ENCODE measurements at places on chromosomes 7 and 10. TPM values are rescaled to one million over a fixed set of nuclear protein-coding genes. Genes with fewer than 3 reads are reported as not detected.

DNA sequence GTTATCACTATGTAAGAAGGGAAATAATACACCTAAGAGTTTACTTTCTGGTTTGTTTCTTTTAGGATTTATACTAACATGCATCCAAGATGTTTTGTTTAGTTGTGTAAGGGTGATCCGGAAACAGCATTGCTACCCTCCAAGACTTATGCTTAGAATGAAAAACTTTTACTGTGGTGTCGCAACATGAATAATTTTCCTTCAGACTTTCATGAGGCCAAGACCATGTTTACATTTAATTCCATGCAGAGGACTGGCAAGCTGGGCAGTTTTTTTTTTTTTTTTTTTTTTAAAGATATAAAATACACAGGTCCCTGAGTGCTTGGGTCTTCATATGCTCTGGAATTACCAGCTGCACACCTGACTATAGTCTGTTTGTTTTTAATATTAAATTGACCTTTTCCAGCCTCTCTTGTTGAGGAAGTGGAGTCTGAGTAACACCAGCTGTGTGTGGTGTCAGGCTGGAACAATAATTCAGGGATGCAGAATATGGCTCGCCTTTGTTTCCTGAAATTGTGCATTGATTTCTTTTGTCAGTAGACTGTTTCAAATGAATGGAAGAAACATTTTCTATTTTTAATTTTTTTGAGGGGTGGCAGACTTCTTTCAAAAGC lies 81.7 kb downstream of the ST7 start:
- DNase-seq, result no peak
- H3K27me3 ChIP-seq, result no peaks in the 10 kb centered on the region
- no peaks in the 10 kb centered on the region for H3K4me1 ChIP-seq
- H3K27ac ChIP-seq, result no peak overlapping the region
- H3K4me3 ChIP-seq, result no peak overlapping the region
- H3K36me3 ChIP-seq, result no peaks in the 10 kb centered on the region

DNA sequence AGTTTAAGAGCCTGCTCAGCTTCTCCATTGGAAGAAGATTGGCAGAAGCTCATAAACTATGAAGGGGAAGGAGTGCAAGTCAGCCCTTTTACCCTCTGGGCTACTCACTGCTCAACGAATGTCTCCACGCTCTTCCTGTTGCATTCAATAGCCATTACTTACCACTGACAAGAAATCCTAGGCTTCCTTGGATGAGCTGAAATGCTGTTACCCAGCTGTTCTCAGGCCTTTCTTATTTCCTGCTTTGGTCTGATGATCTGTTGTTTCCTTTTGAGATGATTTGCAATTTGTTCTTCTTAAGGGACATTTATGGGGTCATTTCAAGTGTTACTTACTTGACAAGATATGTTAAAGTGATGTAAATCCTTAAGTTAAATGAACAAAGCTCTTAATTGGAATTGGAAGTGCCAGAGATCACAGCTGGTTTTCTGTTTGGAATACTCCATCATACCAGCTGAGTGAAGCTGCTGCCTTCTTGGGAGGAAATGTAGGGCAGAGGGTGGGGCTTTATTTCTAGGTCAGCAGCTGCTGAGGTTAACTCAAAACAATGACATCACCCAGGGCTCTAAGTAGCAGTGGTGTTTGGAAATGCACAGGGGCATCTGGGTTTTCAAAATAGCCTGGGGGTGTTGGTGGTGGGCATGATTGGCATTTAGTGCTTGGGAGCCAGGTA lies 170.0 kb downstream of the PRKCQ start:
- H3K4me3 ChIP-seq, result no peak overlapping the region
- DNase-seq, result peak; percentile 68
- H3K36me3 ChIP-seq, result no peaks in the 10 kb centered on the region
- no peaks in the 10 kb centered on the region for H3K27me3 ChIP-seq

DNA sequence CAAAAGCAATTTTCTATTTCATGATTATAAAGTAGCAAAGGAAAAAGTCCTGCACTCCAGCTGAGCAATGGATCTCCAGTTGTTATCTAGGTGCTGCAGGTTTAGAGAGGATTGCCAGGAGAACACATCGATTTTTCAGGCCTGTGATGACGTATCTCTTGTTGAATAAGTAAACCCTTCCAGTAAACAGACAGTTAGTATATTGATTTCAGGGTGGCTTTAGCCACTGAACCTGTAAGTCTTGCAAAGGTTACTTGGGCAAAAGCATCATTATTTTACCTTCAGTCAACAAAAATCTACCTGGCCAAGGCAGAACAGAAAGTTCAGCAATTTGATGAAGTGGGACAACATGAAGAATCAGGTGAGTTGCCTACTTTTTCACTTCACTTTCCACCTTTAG lies 12.3 kb downstream of the EGFR start:
- DNase-seq, result no peak
- no peaks in the 10 kb centered on the region for H3K27me3 ChIP-seq
- H3K27ac ChIP-seq, result no peak overlapping the region
- no peaks in the 10 kb centered on the region for H3K36me3 ChIP-seq

The OPN1SW gene
- total RNA-seq, result not detected

DNA sequence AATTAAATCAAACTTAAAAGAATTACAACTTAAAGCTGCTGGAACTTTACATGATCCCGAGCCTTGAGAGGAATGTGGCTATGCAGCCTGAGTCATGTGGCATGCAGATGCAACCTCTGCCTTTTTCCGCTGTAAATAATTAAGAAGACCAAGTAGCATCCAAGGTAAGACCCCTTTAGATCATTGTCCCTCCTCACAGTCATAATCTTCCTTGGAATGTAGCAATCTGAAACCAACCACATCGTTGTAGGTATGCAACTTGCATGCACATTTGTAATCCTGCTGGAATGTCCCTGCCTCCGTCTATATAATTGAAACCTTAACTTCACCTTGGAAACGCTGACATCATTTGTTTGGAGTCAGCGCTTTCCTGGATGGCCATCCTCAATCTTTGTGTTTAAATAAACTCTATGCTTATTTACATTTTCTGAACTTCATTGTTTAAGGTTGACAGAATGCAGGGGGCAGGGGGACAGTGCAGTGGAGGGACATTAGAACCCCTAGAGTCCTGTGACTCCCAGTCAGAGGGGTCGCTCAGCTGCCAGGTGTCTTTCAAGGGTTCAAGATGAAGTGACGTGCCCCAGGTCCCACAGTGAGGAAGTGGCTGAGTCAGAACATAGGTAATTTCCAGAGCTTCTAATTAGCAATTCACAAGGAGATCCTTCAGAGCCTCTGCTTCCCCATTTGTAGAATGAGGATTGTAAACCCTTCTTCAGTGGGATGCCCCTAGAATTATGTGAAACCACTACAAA lies 110.7 kb downstream of the RALA start:
- peak overlapping the region; percentile 59 for H3K27ac ChIP-seq
- DNase-seq, result peak; percentile 50
- no peaks in the 10 kb centered on the region for H3K27me3 ChIP-seq
- H3K4me1 ChIP-seq, result peaks cover 10% of the 10 kb centered on the region

DNA sequence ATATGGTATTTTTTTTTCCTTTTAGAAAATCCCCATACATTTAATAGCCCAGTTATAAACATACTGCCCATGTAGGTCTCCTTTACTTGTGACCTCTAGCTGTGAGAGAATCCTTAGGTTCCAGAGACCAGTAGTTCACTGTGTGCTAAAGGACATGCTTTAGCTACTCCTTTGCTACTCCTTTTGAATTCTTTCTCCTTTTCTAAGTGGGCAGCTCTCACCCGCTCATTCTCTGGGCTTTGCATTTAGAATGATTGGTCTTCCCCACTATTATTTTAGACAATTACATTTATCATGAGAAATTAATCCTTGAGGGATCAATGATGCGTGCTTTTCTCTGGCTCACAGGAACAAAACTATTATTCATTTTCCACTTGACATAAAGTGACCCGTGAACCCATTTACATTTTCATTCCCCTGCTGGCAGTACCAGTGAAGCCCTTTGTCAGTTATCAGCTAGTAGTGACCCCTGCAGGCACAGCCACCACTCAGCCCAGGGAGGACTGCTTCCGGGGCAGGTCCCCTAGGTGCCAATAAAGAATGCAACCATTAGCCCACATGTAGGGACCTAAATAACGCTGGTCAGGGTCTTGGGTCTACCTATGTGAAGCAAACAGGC lies 844.3 kb downstream of the CNTNAP2 start:
- DNase-seq, result no peak
- H3K27me3 ChIP-seq, result no peaks in the 10 kb centered on the region
- no peaks in the 10 kb centered on the region for H3K4me1 ChIP-seq
- H3K4me3 ChIP-seq, result no peak overlapping the region
- no peak overlapping the region for H3K27ac ChIP-seq

The CTTNBP2 gene
- total RNA-seq, result 31.4 TPM

GRCh38 chr7:104569751-104570150 lies 241.3 kb downstream of the LHFPL3 start:
- H3K4me3 ChIP-seq, result no peak overlapping the region
- no peaks in the 10 kb centered on the region for H3K27me3 ChIP-seq
- no peaks in the 10 kb centered on the region for H3K4me1 ChIP-seq
- H3K36me3 ChIP-seq, result no peaks in the 10 kb centered on the region

The CRTAC1 gene
- total RNA-seq, result 0.53 TPM

The ASIC3 gene
- total RNA-seq, result 2.5 TPM

DNA sequence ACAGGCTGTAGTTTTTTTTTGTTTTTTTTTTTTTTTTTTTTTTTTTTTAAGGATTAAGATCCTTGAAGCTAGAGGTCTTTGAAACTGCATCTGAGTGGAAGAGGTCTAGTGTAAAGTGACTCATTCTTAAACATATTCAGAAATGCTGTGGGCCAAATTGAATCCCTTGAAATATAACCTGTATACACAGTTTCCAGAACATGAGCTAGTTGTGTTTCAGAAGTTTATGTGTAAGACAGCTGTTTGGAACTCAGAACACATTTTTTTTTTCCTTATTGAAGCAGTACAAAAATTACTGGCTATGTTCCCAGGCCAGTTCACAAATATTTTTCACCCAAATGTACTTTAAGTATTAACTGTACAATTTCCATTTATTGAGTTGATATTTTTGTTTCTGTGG lies 67.9 kb downstream of the PPP1R9A start:
- no peak for DNase-seq
- no peak overlapping the region for H3K4me3 ChIP-seq
- H3K36me3 ChIP-seq, result no peaks in the 10 kb centered on the region
- H3K27me3 ChIP-seq, result no peaks in the 10 kb centered on the region
- H3K4me1 ChIP-seq, result no peaks in the 10 kb centered on the region

The HTR7 gene
- 0.94 TPM for total RNA-seq

- no peak overlapping the region for H3K4me3 ChIP-seq
- no peaks in the 10 kb centered on the region for H3K4me1 ChIP-seq
- no peak for DNase-seq
- H3K36me3 ChIP-seq, result no peaks in the 10 kb centered on the region
- peak overlapping the region; percentile 11 for H3K27ac ChIP-seq
Measured at GRCh38 chr7:158847451-158847866, 8.9 kb upstream of the DYNC2I1 start.

GRCh38 chr10:108424656-108425055 lies 1260.2 kb upstream of the SORCS1 start:
- no peak overlapping the region for H3K27ac ChIP-seq
- DNase-seq, result no peak

- H3K4me3 ChIP-seq, result no peak overlapping the region
- no peaks in the 10 kb centered on the region for H3K27me3 ChIP-seq
Measured at GRCh38 chr7:94087664-94088352, 83.7 kb upstream of the BET1 start.

DNA sequence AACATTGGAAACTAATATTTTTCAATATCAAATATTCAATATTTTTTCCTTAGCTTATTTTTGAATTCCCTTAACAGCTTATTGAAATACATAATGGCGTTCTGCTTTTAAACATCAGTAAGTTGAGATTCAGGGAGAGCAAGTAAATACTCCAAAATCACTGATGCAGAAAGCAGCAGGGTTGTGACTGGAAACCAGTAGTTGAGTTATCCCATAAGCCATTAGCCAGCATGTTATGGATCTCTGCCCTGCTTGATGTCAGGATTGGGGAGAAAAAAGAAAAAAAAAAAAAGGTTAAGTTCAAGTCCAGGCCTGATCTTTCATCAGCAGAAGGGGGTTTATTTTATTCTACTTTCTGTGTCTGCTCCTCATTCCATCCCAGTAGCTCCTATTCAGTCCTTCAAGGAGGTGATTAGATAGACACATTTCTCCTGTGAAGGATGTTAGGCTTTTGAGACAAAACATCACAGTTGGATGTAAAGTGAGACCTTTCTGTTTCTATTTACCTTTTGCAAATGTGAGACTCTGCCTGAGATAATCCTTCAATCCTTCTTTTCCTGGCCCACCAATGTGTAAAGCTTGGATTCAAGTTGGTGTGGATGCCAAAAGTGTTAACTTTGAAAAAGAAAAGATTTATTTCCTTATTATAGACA lies 110.9 kb upstream of the HDAC9 start:
- no peak overlapping the region for H3K4me3 ChIP-seq
- H3K27ac ChIP-seq, result no peak overlapping the region
- H3K27me3 ChIP-seq, result no peaks in the 10 kb centered on the region
- no peaks in the 10 kb centered on the region for H3K4me1 ChIP-seq
- no peak for DNase-seq

GRCh38 chr10:98265403-98266378 lies 2.3 kb downstream of the LOXL4 start:
- DNase-seq, result no peak
- H3K27me3 ChIP-seq, result no peaks in the 10 kb centered on the region
- no peaks in the 10 kb centered on the region for H3K36me3 ChIP-seq

The H2BK1 gene
- not detected for total RNA-seq

GRCh38 chr10:89668386-89669071 lies 23.5 kb upstream of the PANK1 start:
- no peaks in the 10 kb centered on the region for H3K36me3 ChIP-seq
- H3K27me3 ChIP-seq, result no peaks in the 10 kb centered on the region
- peak overlapping the region; percentile 16 for H3K4me3 ChIP-seq
- peak; percentile 57 for DNase-seq

The WEE2 gene
- total RNA-seq, result not detected

DNA sequence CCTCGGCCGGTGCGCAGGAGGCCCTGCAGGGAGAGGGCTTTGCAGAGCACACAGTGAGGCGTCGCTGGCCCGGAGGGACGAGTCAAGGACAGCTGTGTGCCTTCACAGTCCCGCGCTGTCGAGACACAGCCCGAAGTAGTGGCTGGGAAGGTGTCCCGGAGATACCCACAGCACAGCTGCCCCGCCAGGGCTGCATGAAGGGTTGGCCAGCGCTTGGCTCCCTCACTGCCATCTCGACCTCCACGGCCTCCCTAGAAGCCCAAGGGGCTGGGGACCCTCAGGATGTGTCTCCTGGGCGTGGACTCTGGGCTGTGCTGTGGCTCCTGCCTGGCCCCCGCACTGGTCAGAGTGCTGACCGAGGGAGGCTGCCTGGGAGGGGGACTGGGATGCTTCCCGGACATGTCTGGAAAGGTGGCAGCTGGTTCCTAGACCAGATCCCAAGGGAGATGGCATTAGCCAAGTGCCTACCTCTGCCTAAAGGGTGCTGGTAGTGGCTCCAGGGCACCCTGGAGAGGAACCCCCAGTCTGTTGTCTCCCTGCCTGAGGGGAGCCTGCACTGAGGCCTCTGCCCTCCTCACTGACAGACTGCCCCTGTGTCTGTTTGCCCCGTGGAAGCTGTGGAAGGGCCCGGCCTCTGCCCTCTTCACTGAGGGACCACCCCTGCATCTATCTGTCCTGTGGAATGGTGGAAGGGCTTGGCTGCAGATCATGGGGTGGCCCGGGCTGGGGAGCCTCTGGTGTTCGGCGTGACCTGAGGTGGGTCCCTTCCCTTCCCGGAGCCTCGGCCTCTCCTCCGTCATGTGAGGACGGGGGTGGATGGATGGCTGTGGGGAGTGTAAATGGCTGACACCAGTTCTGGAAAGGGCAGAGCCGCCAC lies 5.8 kb downstream of the ELFN1 start:
- H3K36me3 ChIP-seq, result no peaks in the 10 kb centered on the region
- H3K27ac ChIP-seq, result no peak overlapping the region
- H3K4me1 ChIP-seq, result no peaks in the 10 kb centered on the region
- peak; percentile 35 for DNase-seq

Data from Peyer's patch (tissue), 4 donors.